ENCODE measurements at places on chromosomes 6 and 20.

- no peak for DNase-seq
Observed at GRCh38 chr20:23639490-23639958, 1.8 kb upstream of the CST3 start.

DNA sequence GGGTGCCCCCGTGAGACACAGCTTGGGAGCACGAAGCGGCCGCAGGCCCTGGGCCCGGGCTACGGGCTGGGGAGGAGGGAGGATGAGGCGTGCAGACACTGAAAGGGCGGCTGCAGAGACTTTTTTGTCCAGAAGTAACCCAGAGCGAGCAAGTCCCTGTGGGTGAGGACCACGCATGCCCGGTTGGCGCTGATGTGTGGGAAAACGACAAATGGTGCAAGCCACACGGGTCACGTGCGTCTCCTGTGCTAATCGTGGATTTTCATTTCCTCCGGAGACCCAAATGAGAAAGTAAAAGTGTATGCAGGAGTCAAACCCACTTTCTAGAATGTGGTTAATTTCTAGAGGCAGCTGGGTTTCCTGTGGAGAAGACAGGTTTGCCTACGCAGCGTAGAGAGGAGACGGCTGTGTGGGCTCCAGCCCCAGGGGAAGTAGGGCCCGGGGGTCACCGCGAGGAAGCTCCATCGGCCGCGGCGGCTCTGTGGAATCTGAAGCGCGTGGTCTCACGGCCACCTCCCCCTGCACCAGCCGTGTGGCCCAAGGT lies 19.0 kb downstream of the DLL1 start:
- DNase-seq = peak; percentile 30

GRCh38 chr6:71114544-71114943 lies 157.7 kb upstream of the B3GAT2 start:
- no peak for DNase-seq

DNA sequence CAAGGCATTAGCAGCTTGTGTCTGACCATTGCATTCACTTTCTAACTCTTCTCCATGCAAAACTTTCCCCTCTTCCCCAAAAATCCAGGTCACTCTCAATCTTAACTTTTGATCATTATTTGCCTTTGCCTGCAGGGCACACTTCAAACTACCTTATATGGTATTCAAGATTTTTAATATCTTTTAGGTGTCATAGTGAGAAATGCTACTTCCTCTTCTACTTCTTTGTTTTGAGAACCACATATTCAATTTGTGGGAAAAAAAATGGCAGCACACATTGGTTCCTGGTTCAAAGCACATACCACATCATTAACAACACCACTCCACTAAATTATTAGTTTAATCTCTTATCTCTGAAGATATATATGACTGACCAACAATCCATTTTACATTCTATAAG lies 1267.0 kb upstream of the CITED2 start:
- DNase-seq = no peak

DNA sequence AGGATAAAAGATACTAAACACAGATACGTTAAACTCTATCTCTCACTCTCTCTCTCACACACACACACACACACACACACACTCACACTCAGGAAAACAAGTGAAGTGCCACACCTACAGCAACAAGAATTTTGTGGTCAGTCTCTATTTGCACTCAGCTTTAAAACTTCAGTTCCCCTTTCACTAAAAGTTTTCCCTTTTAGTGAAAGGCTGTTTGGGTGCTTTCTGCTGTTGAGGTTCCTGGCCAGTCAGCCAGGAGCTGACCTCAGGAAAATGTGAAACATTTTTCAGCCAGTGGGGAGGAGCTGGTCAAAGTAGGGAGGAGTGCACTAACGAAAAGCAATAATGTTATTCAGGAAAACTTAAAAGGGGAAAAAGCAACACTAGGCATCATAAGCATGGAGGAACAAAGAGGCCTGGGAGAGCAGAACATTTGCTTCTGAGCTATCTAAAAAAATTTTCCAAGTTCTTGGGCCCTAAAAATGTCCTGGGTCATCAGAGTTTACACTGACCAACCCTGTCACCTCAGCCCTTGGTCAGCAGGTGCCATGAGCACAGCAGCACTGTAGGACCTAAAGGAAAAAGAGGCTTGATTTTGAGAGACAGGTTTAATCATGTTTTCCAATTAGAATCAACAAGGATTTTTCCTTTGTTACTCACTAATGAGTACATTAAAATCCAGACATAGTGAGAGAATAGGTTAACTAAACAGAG lies 30.7 kb upstream of the NT5E start:
- no peak for DNase-seq

GRCh38 chr6:129448965-129449364 lies 261.0 kb downstream of the ARHGAP18 start:
- no peak for DNase-seq
